ENCODE measurements at places on chromosomes 4 and X. TPM values are rescaled to one million over a fixed set of nuclear protein-coding genes. Genes with fewer than 3 reads are reported as not detected.

GRCh38 chrX:17596546-17597205, 140.6 kb upstream of the SCML1 start:
- peak overlapping the region; percentile 86 for H3K27ac ChIP-seq
- peaks cover 92% of the 10 kb centered on the region for H3K4me1 ChIP-seq
- DNase-seq, result no peak
- H3K4me3 ChIP-seq, result no peak overlapping the region
- H3K36me3 ChIP-seq, result no peaks in the 10 kb centered on the region

ASB9 gene
- not detected for total RNA-seq

DNA sequence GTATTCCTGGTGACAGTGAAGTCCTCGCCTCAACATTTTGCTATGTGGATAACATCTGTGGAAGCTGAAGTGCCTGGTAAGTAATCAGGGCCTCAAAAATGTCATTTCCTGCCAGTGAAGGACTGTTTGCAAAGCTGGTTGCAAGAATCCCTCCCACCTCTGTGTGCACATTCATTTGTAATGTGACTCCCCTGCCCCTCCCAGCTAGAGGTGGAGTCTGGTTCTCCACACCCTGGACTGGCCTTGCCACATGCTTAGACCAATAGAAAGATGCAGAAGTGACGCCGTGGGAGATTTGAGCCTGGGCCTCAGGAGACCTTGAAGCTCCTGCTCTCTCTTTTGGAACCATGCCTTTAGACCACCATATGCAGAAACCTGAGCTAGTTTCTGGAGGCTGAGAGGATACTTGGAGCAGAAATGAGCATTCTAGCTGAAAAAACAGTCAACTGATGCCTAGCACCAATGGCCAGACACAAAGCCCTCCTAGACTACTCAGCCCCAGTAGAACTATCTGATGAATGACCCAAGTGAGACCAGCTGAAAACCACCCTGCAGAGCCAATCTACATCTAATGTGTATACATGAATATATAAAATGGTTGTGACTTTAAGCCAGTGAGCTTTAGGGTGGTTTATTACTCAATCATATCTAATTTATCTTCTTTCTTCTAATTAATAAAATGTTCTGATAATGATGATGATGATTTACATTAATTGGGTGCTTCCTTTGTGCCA, 47.8 kb upstream of the CRMP1 start:
- H3K4me3 ChIP-seq, result no peak overlapping the region
- no peaks in the 10 kb centered on the region for H3K36me3 ChIP-seq
- H3K4me1 ChIP-seq, result peaks cover 20% of the 10 kb centered on the region
- no peak overlapping the region for H3K27ac ChIP-seq

ITM2A gene
- not detected for total RNA-seq

- DNase-seq, result no peak
- H3K27me3 ChIP-seq, result peaks cover 16% of the 10 kb centered on the region
- no peaks in the 10 kb centered on the region for H3K4me1 ChIP-seq
- no peak overlapping the region for H3K4me3 ChIP-seq
Measured at GRCh38 chr4:47330866-47331265, 132.6 kb downstream of the COMMD8 start.

Data from chondrocyte (in vitro differentiated cells).